ENCODE measurements at places on chromosomes 2 and 18.

- no peak for DNase-seq
Measured at GRCh38 chr2:106867196-106867953, 18.6 kb downstream of the ST6GAL2 start.

GRCh38 chr2:85601771-85602475, 575 bp downstream of the TMEM150A start:
- no peak for DNase-seq

GRCh38 chr2:23533338-23533695, 148.3 kb downstream of the KLHL29 start:
- DNase-seq, result no peak

- DNase-seq, result no peak
Measured at GRCh38 chr2:203559641-203560040, 24.5 kb upstream of the RAPH1 start.

DNA sequence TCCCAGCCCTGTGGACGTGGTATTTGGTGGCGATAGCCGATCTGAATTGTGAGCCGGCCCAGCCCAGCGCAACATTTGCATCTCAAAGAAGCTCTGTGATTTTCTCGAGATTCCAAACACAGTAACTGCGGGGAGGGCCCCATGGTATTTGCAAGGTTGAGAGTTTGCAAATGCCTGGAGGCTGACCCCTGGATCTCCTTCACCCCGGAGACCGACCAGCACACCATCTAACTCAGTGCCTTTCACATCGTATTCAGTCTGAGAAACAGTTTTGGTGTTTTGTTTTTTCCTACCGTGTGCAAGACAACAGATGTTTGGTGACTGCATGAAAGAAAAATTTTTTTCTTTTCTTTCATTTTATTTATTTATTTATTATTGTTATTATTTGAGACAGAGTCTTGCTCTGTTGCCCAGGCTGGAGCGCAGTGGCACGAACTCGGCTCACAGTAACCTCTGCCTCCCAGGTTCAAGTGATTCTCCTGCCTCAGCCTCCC, 40.3 kb downstream of the MYCN start:
- DNase-seq, result no peak

DNA sequence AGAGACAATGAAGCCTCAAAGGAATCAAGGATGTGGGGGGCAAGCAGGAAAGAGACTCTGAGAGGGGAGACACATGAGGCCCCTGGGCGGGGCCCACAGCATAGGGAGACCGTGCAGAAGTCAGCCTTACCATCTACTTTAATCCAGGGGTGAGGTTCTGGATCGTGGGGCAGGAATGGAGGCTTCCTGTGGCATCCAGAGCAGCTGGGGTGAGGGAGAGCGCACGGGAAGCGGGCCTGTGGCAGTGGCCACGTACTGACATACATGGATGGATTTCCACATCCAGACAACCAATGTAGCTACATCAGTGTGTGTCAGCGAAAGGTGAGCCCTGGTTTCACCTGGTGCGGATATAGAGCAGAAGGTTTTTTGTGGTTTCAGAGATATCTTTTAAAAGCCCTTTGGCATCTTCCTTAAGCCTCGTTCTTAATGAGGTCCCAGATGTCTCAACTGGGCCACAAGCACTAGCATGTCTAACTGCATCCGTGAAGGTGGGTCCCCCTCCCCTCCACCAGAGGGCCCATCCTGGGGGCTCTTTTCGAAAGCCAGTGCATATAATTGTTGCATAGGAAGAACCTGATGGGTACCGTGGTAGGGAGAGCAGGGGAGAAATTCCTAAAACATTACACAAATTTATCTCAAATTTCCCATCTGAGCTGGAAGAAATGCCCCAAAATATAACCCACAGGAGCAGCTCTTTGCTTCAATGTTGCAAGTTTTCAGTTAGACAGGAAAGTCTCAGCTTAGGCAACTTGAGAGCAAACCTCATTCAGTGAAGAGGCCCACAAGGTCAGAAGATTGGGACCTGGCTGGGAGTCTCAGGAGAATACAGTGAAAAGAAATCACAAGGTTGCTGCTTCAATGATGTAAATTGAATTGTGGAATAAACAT, 90.9 kb downstream of the SP3 start:
- DNase-seq, result no peak

DNA sequence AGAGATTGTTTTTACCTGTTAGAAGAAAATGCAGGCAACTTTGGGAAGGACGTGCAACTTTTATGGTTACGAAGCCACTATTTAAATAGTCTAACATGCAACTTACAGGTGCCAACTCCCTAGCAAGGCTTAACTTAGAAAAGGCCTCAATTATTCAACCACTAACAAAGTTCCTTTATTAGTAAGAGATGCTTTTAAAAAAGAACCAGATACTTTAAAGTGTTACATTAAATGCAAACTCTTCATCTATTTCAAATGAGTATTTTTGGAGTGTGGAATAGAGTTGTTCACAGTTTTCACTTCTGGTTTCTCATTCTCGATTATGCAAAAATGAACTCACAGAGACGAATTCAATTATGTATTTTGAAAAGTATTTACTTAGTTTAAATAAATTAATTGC, 51.7 kb downstream of the PELI1 start:
- no peak for DNase-seq

DNA sequence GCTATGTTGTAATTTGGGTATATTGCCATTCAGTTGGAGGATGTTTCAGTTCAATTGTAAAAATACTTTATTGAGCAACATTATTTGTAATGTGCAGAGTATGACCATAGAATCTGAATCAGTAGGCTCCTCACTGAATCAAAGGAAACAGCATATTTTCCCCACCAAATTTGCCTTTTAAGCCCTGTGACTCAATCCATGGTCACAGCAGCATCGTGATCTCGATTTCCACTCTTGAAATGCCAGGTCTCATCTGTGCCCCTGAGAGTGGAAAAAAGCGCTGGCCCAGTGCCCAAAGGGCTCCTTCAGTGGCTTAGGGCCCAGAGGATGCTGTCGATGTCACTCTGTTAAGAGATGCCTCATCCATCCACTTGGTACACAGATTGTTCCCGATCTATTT, 57.5 kb downstream of the FHOD3 start:
- DNase-seq, result no peak

GRCh38 chr2:200624026-200624425, 38.2 kb downstream of the AOX1 start:
- no peak for DNase-seq

DNA sequence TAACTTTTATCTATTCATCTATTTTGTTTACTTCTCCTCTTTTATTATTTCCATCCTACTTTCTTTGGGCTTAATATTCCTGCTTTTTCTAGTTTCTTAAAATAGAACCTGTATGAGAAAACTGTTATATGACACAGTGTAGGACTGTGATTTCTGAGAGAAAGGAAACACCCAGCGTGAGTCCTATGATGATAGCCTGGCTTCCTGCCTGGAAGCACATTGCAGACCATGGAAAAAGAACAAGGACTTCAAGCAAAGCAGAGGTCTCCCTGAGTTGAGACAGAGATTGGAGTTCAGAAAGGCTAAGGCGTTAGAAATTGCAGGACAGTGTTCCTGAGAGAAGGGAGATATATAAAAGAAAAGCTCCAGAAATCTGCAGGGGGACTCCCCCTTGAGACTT, 7.8 kb downstream of the RBM44 start:
- no peak for DNase-seq

GRCh38 chr18:76803814-76804213, 18.5 kb upstream of the ZNF236 start:
- peak; percentile 71 for DNase-seq

DNA sequence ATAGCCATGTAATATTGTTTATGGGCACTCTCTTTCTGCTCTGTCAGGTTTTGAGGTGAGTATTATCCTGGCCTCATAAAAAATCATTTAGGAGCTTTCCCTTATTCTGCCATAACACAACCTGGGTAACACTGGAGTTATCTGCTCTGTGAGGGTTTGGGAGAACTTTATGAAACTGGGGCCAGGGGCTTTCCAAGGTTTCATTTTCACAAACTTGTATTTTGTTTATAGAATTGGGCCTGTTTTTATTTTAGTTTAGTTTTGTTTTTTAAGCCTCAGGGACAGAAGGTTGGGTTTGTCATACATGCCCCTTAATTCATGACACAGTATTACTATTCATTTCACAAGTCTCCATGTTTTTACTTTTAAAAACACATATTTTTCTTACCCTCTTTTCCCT, 83.5 kb downstream of the IRS1 start:
- DNase-seq, result no peak

DNA sequence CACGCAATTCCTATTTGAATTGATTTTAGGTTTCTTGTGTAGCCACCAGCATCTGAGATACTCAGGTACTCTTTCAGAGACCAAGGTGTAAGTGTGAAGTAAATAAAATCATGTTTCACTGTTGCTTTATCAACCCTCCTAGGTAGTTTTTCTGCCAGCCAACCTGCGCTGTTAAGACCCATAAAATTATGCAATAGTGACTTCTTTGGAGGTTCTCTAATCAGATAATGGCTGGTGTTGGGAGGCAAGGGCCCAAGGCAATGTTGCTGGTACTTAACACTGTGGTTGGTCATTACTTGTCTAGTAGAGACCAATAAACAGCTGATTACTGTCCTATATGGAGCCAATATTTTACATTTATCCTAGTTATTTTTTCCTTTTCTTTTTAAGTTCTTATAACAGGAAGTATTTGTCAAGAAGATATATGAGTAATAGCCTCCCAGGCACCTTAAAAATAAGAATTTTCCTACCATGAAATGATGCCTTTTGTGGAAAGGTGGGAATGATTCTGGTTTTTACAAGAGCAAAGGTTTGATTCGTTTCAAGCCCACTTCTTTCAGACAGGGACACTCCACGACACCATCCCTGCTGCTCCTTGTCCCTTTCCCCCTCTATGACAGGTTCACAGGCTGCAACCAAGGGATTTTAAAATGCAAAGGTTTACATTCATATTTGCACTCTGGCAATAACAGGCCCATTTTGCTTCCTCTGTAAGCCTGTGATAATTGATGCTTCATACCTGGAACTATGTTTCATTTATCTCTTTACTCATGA, 259.3 kb downstream of the MEIS1 start:
- no peak for DNase-seq

GRCh38 chr2:219467736-219468075, 31.0 kb upstream of the GMPPA start:
- no peak for DNase-seq

DNA sequence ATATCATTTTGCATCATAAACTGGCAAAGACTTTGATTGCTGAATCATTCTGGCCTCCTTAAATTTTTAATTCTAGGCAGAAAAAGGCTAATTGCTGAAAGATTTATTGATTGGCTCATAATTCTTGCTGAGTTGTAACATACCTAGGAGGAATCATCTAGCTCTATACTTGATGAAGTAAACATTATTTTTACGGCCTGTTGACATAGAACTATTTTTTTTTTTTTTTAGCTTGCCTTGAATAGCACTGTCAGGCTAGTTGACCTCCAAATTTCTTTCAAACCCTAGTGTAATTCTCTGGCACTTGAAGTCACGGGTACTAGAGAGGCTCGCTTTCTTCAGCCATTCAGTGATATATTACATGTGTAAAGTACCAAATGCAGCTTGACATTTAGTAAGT, 2.8 kb downstream of the SERPINB12 start:
- DNase-seq, result no peak

DNA sequence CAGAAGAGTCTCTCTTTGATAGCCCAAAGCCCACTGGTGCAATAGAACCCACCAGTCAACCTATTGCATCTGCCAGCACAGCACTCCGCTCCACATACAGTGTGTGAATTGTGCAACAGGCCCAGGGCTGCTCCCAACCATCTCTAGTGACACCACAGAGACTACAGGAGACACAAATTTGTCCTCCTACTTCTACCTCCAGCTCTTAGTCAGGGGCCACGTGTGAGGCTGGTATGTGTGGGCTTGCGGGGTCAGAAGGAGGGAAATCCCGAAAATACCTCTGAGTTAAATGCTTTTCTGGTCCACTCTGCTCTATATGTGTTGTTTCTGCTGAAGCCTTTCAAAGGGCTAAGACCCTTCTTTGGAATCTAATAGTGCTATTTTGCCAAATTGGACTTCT, 18.0 kb downstream of the DGUOK start:
- no peak for DNase-seq

- no peak for DNase-seq
Measured at GRCh38 chr2:151200844-151201243, 60.8 kb downstream of the RBM43 start.

DNA sequence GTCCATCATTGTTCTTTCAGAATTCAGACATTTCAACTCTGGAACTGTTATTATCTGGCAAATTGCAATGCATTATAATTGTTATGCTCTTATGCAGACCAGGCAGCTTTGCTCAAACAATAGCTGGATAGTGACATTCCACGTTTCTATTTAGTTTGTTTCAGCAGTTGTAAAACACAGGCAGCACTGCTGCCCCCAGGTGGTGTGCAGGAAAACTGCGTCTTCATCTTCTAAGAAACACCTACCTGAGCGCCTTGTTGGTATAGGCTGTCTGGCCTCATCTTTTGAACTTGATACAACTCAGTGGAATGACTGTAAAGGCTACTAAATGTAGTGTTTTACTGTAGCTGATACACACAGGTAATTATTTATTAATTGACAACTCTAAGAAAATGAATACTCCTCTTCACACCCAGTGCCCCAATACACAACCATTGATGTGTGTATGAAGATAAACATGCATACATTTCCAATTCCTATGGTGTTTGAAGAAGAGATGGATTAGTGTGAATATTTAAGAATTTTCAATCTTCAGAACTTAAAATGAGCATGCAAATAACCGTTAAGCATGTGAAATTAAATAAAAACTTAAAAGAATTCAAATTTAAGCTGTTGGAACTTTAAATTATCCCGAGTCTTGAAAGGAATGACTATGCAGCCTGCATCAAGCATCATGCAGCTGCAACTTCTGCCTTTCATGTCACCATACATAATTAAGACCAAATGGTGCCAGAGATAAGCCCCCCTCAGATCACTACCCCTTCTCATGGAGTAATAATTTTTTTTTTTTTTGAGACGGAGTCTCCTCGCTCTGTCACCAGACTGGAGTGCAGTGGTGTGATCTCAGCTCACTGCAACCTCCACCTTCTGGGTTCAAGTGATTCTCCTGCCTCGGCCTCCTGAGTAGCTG, 85.6 kb downstream of the CD8B2 start:
- no peak for DNase-seq

GRCh38 chr18:54173980-54174630, 50.4 kb downstream of the MBD2 start:
- DNase-seq, result no peak

DNA sequence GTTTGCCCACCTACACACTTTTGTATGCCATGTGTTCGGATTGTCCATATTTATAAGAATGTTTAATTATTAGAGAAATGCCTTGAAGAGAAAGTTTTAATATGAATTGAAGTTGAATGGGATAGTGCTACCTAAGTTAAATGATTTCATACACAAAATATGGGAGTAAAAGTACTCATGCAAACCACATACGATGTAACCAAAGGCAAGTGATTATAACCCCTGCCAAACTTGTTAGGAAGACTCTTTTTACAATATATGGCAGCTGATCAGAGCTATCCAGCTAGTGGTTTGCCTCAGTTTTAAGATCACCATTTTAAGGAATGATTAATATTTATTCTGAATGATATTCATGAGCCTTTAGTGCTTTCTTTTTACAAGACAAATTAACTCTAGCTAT, 106.7 kb downstream of the MYO1B start:
- no peak for DNase-seq

Measured in activated CD4-positive, alpha-beta T cell treated with anti-CD3 and anti-CD28 coated beads, Interleukin-2, amount 50 U/mL, for 4 hours (primary cell).